ENCODE measurements at places on chromosomes 5 and 9.

- peak; percentile 98 for DNase-seq
Measured at GRCh38 chr5:144697847-144698262, 527.2 kb downstream of the KCTD16 start.

- peak; percentile 12 for DNase-seq
Measured at GRCh38 chr9:97807681-97808080, 45.3 kb upstream of the FOXE1 start.

DNA sequence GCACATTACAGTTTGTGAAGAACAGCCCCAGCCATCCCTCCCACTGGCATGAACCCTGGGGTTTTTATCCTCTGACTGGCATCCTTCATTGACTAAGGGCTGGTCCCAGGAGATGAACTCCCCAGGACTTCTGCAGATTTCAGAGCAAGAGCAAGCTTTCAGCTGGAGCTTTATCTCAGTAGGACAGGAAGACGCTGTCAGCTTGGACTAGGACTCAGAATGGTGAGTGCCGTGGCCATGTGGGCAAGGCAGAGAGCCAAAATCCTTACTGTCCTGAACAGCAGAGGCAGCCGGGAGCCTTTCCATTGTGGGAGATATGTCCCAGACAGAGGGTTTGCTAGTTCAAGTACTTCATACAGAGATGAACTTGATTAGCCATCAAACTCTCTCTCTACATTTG lies 3.2 kb upstream of the ACOT12 start:
- DNase-seq = peak; percentile 68

GRCh38 chr5:135127439-135128240 lies 93.6 kb upstream of the PITX1 start:
- DNase-seq = peak; percentile 79

DNA sequence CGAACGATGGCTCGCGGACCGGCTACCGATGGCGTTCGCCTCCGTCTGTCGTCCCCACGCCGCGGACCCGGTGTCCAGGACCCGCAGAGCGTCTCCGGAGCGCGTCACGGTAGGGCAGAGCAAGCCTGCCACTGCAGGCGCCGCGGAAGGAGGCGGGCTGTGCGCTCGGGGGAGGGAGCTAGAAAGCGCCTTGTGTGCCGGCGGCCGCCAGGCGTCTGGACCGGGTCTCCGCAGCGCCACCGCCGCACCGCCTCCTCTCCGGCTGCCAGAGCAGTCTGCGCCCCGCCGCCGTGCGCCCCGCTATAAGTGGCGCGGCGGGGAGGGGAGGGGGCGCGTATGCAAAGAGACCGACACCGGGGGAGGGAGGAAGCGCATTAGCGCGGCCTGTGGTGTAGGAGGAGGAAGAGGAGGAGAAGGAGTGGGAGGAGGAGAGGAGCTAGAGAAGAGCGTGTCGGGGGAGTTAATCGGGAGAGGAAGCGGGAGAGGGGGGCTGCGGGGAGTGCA lies at the start of gene ENC1:
Gene ENC1, minus strand, starts transcription at position 279 of the 504 bp plus-strand sequence. CDS start 4,243 bp downstream, outside the sequence.
- DNase-seq = peak; percentile 90

- no peak for DNase-seq
Measured at GRCh38 chr5:102832445-102832844, 77.3 kb downstream of the PAM start.

DNA sequence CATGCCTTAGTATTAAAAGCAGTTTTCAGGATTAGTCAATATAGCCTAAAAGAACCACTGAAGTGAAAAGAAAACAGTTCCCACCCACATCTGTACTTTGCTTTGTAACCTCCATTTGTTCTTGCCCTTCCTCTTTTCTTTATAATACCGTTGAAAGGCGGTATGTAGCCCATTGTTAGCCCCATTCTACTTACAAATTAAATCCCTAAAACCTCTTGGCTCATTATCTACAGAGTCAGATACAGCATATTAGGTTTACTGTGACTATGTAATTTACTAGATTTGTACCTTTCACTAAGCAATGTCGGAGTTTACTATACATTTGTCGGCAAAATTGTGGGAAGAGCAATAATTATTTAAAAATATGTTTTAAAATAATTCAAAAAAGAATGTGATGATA lies 17.3 kb downstream of the ALDH1A1 start:
- DNase-seq = no peak

DNA sequence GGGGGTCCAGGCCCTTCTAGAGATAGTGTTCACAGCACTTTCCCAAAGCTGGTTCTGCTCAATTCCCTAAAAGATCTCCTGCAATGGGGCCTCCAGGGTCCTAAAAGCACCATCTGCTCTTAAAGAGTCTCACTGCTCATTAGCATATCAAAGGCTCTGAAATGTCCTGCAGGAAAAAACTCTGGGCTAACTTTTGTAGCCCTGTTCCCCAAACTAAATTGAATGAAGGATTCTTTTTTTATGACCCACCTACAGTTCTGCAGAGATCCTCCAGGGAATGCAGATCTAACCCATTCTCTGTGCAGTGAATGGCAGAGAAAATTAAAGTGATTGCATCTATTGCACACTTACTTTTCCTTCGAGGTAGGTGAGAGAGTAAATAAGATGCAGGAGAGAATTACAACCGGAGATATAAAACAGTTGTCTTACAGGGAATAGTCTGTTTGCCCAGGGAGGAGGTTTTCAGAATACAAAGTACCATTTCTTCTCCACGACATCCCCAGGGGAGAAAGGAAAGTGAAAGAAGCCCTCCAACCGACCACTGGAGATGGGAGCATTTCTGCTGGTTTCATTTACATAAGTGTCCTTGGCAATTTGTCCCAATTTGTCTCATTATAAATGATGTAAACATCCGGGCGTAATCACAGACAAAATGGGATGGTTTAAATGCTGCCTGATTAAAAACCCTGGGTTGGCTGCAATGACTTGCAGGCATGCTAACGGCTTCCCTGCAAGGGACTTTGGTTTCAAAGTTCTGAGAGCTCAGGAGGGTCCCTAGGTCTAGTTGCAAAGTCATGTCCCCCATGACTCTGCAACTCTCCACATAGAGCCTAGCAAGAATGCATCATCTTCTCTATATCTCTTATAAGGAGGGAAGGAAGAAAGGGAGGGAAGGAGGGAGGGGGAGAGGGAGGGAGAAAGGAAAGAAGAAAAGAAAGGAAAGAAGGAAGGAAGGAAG lies 114.0 kb downstream of the KCNIP1 start:
- no peak for DNase-seq

- DNase-seq = peak; percentile 63
Measured at GRCh38 chr5:72280581-72281069, 39.4 kb downstream of the MRPS27 start.

DNA sequence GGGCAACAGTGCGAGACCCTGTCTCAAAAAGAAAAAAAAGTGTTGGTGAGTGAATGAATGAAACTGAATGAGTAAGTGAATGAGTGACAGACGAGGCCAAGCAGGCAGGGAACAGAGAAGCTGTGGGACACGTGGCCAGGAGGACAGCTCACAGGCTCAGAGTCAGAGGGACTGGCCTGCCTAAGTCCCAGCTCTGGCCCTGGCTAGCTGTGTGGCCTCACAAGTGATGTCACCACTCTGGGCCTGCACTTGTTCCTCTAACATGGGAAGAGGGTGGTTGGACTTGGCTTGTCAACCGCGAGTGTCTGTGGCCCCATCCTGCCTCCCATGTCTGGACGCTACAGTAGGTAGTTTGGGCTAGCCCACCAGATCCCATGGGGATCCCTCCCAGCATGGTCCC lies 4.7 kb upstream of the PLPP7 start:
- DNase-seq = no peak

- no peak for DNase-seq
Measured at GRCh38 chr5:174157048-174157447, 111.5 kb downstream of the NSG2 start.

DNA sequence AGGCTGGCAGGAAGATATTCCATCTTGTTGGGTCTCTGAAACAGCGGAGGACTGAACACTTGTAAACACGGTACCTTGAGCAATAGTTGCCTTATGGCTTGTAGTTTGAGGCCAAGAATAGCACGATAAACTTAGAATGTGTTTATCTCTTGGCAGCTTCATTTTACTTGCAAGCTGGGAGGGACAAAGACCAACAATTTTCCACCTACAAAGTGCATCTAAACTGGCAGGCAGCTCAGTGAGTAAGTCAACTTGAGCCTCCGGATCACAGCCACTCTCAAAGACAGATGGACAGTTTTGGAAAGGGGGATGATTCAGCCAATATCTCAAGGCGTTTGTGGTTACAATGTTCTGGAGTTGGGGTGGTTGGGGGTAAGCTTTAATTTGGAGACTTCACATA lies 652.6 kb downstream of the CETN3 start:
- DNase-seq = no peak

- DNase-seq = no peak
Measured at GRCh38 chr9:16545639-16546038, 324.8 kb downstream of the BNC2 start.

GRCh38 chr9:6646293-6646636 lies 736 bp upstream of the GLDC start:
- DNase-seq = no peak

DNA sequence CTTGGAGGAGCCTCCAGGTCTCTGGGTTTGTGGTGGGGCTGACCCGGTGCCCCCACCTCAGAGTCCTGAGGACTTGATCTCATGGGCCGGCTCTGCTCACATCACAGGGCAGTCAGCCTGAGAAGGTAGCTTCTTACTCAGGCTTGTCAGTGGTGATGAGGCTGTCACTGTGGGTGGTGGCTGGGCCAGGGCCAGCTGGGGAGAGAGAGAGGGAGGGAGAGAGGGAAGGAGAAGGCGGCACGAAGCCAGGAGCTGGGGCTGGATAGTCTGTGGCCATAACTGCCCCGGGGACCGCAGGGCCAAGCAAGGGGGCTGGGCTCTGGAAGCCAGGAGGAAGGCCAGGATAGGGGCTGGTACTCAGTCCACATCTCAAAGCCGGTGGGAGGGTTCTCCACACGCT lies 6.5 kb downstream of the NTNG2 start:
- DNase-seq = no peak

DNA sequence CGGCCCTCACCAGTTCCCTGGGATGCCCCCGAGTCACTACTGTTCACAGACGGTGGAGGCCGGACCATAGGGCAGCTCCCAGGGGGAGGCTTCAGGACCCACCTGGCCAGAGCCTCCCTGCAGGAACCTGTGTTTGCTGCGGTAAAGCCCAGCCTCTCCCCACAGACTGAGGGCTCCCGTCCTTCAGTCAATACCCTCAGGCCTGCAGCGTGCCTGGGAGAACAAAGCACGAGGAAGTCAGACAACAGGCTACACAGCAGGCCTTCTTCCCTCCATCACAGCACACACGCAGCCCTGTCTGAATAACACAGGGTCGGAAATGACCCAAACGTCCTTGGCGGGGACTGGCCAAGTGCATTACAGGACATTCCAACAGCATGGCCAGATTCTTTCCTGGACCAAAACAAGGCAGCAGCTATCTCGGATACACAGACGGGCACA lies 34.4 kb downstream of the COL23A1 start:
- DNase-seq = no peak

- DNase-seq = peak; percentile 11
Measured at GRCh38 chr9:34891386-34891785, 66.7 kb upstream of the PHF24 start.

All from EH (cell line).